SW 1271 (cell line): ENCODE measurements at places on chromosomes 1 and 21.

- no peak for DNase-seq
Measured at GRCh38 chr1:157540160-157540748, 12.1 kb downstream of the FCRL5 start.

DNA sequence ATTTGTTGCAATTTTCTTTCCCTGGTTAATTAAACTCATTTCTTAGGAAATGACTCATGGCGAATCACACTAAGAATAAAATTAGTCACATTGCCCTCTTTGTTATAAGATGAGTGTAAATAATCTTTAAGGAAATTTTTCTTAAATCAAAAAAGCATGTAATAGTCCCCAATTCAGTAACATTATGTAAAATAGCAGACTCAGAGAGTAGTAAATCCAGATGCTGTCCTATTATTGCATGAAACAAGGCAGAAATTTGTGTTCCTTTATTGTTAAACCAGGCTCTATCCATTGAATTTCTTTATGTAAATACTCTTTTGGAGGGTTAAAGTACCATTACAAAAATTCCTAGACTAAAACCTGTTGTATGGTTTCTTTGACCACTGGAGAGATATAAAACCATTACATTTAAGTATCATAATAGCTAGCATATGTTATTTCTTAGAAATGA, 154.5 kb upstream of the C1orf87 start:
- no peak for DNase-seq

DNA sequence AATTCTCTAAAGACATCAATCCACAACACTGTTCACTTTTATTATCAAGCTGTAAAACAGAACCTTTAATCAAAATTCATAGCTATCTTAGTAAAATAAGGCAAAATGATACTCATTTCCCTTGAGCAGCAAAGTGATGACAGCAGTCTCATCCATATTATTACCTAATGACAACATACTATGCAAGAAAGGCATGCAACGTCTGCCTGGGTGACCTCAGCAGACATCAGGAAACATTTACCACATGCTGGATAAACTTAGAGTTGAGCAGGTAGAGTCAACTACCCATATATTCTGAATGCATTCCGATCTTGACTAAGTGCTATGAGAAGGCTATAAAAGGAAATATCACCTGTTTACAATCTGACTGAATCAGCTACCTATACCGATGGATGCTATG, 145.1 kb downstream of the SIPA1L2 start:
- DNase-seq = no peak

DNA sequence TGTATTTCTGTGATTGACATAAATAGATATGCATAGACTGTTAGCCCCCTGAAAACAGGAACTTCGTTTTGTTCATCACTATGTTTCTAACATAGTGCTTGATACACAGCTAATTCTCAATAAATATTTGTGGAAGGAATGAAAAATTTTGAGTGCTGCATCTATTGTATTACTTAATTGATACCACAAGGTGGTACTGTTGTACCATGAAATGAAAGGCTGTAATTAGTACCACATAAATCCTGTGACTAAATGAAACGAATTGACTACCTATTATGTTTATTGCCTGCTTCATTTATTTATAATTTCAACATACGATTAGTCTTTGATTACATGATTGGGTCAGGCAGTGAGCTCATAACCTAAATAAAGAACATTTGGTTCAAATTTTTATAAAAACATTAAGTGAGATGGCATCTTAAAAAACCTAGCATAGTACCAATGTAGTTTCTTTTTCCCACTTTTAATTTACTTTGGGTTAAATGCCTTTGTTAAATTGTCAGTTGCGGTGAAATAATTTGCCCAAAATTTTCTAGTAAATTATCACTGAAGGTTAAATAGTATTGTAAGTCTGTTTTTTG, 15.0 kb upstream of the TGFB2 start:
- no peak for DNase-seq

- no peak for DNase-seq
Measured at GRCh38 chr1:94119306-94119705, 1.6 kb downstream of the ABCA4 start.

DNA sequence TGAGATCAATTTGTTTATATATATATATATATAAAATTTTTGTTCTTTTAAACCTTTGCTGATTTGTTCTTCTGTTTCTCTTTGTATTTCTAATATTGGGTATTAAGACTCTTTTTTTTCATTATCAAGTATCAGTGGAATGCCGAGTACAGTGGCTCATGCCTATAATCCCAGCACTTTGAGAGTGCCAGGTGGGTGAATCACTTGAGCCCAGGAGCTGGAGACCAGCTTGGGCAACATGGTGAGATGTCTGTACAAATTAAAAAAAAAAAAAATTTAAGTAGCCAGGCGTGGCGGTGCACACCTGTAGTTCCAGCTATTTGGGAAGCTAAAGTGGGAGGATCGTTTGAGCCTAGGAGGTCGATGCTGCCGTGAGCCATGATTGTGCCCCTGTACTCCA, 67.1 kb downstream of the MAST2 start:
- DNase-seq = no peak

- DNase-seq = no peak
Measured at GRCh38 chr1:3630161-3630611, 5.4 kb downstream of the TPRG1L start.

DNA sequence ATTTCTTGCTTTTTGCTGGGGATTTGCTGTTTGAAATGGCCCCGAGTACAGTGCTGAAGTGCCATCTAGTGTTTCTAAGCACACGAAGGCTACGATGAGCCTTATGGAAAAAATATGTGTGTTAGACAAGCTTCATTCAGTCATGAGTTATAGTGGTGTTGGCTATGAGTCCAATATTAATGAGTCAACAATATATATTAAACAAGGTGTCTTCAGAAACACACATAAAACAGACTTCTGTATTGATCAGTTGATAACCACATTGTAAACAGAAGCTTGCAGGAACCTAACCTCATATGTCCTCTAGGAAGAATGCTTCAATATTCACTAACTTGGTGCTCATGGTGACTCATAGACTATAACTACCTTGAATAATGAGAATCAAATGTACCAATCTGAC, 1.7 kb upstream of the GJB5 start:
- no peak for DNase-seq

- DNase-seq = no peak
Measured at GRCh38 chr1:37423810-37424209, 50.6 kb upstream of the ZC3H12A start.

GRCh38 chr1:155961937-155962336, 16.4 kb downstream of the ARHGEF2 start:
- peak; percentile 89 for DNase-seq

DNA sequence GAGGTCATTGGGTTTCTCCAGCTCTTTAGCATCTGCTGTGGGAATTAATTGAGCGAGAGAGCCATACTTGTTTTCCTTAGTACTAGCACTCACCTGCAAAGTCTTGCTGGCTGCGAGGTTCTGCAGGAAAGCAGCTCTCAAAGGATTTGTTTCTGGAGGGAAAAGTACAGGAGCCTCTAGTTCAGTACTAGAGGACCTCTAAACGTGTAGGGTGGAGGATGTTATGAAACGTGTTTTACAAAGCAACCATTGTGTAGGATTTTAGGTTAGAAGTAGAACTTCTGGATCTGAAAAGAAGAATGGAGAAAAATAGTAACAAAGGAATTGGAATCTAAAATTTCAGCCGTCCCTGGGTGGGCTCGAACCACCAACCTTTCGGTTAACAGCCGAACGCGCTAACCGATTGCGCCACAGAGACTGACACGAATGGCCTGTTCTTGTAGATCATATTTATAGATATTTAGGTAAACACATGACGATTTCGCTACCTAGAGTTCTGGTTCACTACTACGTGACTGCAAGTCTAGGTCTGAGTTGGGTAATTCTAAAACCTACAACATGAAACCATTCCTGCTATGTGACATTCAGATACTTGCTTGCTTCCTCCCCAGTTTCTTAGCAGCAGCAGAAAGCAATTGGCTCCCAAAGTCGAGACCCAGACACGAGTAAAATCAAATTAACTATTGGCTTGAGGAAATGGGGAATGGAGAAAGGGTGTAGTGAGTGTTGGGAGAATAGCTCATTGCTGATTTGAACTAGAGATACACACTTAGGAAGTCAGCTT, 60.2 kb upstream of the CFAP126 start:
- no peak for DNase-seq

DNA sequence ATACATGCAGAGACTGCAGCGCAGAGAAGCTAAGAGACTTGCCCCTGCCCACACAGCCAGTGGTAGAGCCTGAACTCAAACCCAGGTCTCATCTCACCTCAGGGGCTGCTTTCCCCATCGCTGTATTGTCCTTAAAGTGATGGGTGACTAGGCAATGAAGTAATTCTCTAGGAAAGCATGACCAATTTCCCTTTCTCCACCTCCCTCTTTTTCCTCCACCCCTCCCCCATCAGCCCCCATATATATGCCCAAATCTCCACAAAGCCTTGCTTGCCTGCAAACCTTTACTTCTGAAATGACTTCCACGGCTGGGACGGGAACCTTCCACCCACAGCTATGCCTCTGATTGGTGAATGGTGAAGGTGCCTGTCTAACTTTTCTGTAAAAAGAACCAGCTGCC, at the start of gene IL24:
Gene IL24 (plus strand): TSS at position 269 of the 400 bp plus-strand sequence. CDS start 390 bp downstream, outside the sequence.
- no peak for DNase-seq
